ENCODE measurements at places on chromosomes 1 and 21. TPM values are rescaled to one million over a fixed set of nuclear protein-coding genes. Genes with fewer than 3 reads are reported as not detected.

GRCh38 chr1:237760951-237761350 lies 129.8 kb downstream of the ZP4 start:
- DNase-seq: peak; percentile 58

- DNase-seq: no peak
Measured at GRCh38 chr1:53669621-53670191, 69.3 kb downstream of the GLIS1 start.

- peak; percentile 50 for DNase-seq
Measured at GRCh38 chr1:183580281-183580682, 10.0 kb downstream of the NCF2 start.

DNA sequence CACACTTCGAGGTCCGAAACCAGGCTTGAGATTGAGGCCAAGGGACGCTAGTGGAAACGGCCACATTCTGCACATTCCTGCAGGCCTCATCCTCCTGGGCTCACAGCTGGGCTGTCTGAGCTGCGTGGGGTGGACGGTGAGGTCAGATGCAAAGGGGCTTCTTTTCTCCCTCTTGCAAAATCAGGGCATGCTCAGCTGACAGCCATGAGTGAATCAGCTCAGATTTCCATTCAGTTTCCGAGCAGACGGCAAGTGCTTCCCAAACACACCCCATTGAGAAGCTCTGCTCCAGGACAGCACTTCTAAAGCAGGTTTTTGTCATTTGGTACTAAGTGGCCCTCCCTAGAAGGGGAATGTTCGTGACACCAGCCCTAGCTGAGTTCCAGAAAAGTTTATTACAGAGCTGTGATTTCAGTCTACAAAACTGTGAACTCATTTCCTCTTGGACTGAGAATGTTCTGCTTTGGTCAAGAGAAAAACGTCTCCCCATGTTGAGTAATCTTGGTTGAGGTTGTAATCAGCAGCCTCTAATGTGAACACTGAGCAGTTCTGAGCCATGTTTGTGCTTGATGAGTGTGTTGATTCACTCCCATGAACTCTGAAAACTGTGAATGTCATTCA lies 10.0 kb downstream of the PDPN start:
- peak; percentile 83 for DNase-seq

- no peak for DNase-seq
Measured at GRCh38 chr1:94079080-94079940, 41.6 kb downstream of the ABCA4 start.

DNA sequence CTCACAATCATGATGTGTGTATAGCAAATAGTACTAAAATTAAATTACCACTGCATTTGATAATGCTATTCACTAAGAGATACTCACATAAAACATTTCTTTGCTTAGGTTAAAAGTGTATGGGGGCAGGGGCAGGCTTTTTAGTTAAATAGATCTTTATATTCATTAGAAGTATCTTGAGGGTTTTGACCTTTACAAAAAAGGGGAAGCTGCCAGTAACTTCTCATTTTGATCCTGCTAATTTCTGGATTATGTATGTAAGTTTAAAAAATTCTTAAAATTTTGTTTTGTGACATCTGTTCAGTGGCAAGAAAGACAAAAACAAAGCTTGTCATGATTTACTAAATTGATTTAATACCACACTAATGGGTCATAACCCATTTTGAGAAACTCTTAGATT lies 45.8 kb upstream of the S1PR1 start:
- DNase-seq: no peak

DNA sequence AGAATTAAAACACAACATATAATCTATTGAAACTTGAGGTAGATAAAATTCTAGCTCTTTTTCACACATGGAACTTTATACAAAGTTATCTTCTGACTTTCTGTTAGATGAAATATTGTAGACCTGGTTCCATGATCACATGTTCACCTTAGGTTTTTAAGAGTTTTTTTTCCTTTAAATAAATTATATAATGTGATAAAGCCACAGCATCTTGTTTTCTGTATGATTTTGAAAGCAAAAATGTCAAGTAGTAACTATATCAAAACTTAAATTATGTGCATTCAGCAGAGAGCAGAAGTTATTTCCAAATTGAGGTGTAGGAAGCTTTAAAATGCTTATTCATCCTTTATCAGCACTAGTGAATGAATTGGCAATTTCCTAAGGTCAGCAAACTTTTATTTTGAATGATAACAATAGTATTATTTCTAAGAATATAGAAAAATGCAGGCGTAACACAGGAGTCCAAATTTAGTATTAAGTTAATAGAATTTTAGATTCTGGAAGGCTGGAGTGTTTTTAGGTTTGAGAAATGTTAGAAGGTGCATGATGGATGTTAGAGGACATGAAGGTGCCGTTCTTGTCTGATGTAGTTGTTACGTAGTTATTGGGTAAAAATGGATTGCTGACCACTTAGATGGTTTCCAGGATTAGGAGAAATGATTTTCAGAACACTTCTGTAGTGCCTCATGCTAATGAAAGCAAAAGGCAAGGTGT lies 17.5 kb downstream of the BACH1 start:
- DNase-seq: no peak

DNA sequence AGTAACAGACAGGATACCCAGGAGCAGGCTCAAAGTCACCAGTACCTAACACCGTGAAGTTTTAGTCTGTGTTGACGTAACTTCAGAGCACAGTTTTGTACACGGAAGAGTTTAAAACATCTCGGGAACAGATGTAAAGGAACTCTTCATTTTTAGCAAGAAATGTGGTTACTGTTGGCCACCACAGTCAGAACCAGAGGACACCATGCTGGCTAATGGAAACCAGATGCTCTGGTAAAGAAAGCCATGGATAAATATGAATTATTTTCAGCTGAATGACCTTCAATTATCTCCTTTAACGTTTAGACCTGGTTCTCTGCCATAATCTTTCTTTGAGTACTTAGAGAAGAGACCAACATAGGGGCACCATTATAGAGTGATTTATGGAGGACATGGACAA lies 115.9 kb downstream of the NTMT2 start:
- DNase-seq: no peak

GRCh38 chr1:112712701-112713128 lies 2.4 kb downstream of the PPM1J start:
- DNase-seq: no peak

DNA sequence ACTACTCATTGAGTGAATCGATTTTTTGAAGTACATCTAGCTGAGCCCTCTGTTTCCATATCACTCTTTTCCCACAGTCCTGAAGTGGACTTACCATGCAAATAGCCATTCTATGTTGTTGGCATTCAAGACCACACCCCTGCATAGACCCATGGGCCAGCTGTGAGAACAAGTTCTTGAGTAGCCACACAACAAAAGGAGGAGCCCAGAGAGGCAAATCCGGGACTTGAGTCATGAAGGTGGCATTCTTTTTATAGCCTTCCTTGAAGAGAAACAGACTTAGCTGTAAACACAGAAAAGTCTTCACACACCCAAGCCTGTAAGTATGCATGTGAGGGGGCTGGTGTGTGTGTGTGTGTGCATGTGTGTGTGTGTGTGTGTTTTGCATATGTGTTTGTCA lies 13.8 kb upstream of the SPRR5 start:
- peak; percentile 47 for DNase-seq

DNA sequence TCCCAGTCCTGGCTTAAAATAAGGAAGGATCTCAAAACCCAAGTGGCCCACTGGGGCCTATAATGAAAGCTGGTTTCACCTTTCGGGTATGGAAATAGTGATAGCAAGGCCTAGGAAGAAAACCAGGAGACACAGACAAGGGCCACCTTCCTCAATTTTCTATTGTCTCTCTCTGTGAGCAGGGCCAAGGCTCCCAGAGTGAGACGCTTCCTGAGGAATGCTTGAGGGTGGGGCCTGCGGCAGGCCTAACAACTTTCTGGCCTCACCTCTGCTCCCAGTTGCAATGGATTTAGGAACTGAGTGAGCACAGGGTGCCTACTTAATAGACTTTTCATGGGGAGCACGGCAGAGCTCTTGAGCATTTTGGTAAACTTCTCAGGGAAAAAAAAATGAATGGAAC lies 300.9 kb downstream of the ASTN1 start:
- peak; percentile 8 for DNase-seq

DNA sequence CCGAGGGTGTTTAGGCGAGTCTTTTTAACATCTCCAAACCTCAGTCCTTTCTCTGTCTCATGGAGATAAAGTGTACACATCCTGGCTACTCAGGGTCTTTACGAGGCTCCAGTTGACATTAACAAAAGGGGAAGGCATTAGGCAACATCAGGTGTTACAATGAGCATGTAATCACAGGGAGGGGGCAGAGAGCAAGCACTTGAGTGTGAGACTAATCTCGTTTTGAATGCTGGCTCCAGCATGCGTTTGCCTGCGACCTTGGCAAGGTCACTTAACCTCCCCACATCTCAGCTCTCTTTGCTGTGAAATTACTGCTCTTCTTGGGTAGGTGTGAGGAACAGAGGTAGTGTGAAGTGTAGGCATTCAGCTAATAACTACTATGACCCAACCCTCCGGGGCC lies 3.1 kb downstream of the TNNT2 start:
- DNase-seq: no peak

- DNase-seq: peak; percentile 49
Measured at GRCh38 chr1:14486401-14487201, 111.9 kb upstream of the KAZN start.

DNA sequence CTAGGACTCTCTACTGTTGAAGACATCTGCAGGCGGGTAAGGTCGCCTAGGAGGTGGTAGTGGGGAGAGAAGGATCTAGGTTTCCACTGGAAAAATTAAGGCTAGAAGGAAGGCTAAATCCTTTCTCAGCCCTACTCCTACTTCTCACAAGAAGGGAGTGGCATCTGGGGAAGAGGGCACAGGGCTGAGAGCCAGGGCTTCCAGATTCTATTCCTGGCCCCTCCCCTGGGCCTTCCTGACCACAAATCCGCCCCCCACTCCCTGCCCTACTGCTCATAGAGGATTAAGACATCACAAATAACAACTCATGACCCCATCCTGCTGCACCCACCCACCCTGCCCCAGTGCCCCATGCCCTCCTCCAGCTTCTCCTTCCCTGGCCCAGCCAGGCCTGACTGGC lies 2.5 kb downstream of the PHLDA3 start:
- DNase-seq: peak; percentile 91

DNA sequence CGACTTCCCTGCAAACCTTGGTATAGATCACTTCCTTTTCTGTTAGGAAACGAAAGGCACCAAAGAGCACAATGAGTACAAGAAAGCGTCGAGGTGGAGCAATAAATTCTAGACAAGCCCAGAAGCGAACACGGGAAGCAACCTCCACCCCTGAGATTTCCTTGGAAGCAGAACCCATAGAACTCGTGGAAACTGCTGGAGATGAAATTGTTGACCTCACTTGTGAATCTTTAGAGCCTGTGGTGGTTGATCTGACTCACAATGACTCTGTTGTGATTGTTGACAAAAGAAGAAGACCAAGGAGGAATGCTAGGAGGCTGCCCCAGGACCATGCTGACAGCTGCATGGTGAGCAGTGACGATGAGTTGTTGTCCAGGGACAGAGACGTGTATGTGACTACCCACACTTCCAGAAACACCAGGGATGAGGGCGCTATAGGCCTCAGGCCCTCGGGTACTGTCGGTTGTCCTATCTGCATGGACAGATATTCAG lies 18.5 kb downstream of the FAM89A start:
- no peak for DNase-seq

GRCh38 chr1:39788758-39789570 lies at the start of gene BMP8B:
Gene BMP8B (minus strand): TSS chr1:39788865. CDS start chr1:39788485, 380 bp downstream.
- peak; percentile 67 for DNase-seq

GRCh38 chr1:160907976-160908375 lies 23.0 kb upstream of the ITLN1 start:
- DNase-seq: no peak

DNA sequence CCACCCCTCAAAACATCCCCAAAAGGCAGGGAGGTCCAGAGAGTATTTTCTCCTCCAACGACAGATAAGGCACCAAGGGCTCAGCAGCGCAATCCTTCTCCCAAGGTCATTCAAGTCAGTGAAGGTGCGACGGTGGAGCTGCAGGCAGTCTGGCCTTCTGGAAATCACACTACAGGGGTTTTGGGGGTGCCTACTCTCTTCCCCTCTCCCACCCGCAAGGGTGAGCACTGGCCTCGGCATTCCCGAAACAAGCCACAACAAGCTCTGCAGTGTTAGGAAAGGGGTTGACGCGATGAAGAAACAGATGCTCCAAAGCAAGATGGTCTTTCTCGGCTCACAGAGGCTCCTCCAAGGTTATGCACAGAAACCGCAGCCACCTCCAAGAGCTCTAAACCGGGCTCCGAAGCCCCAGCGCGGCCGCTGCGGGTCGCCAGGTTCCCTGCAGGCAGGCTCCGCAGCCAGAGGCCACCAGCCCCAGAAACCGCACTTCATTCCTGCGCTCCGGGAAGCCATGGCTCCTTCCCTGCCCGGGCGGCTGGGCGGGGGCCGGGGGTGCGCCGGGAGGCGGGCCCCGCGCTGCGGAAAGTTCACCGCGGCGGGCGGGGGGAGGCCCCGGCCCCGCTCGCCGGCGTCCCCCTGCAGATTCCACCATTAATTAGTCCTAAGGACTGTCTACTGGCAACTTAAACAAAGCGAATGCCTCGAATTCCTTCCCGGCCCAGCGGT lies 1.1 kb downstream of the LUZP1 start:
- DNase-seq: peak; percentile 80

GRCh38 chr1:110337704-110338308 lies 1.4 kb upstream of the RBM15 start:
- peak; percentile 43 for DNase-seq

- DNase-seq: no peak
Measured at GRCh38 chr1:180165509-180166435, 11.1 kb downstream of the QSOX1 start.

GRCh38 chr1:47511825-47512224 lies 74.0 kb downstream of the FOXD2 start:
- no peak for DNase-seq

- peak; percentile 45 for DNase-seq
Measured at GRCh38 chr1:209387969-209388329, 195.6 kb upstream of the CAMK1G start.

DNA sequence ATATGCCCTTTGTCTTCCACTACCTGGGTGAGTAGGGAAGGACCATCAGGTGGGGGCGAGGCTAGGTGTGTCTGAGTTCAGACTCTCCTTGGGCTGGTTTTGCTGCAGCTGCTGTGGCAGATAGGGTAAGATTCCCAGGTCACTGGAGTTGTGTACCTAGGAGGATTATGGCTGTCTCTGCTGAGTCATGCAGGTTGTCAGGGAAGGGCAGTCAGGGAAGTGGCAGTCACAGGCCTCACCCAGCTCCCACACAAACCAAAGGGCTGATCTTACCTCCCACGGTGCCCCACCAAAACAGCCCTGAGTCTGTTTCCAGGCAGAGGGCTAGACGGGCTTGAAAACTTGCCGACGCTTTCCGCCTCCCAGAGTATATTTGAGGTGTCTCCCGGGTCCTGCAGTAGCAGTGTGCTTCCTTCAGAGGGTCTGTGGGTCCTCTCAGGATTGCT lies 201.6 kb upstream of the PLXNA2 start:
- peak; percentile 31 for DNase-seq

GRCh38 chr21:42921927-42922326 lies 3.5 kb downstream of the ERVH48-1 start:
- no peak for DNase-seq

FCGR3A gene
- total RNA-seq: not detected

TENT5C gene
- total RNA-seq: not detected

KRTAP10-7 gene
- not detected for total RNA-seq

ZBTB17 gene
- total RNA-seq: 48.3 TPM

NCF2 gene
- 8.7 TPM for total RNA-seq

UROD gene
- 76.9 TPM for total RNA-seq

LRRN2 gene
- not detected for total RNA-seq

ADAM30 gene
- total RNA-seq: not detected

SEMA4A gene
- 4.7 TPM for total RNA-seq

Data from MCF 10A (cell line).